ENCODE measurements at places on chromosomes 1 and 21.

DNA sequence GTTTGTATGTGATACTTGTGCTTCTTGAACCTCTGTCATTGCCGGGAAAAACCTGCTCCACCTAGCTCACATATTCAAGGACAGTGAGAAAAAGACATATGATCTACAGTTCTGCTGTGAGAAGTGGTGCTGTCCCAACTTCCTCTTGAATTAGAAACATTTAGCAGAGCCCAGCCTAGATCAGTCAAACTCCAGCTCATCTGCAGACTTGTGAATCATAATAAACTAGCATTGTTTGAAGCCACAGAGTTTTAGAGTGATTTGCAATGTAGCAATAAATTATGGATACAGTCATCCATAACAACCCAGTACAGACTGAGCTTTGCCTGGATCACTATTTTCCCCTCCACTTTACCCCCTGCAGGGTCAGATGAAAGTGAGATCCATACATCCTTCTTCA lies 497.8 kb downstream of the PLA2G4A start:
- DNase-seq, result no peak

GRCh38 chr1:155226910-155227260 lies 18.4 kb downstream of the MTX1 start:
- DNase-seq, result no peak

GRCh38 chr1:187527346-187527745 lies 698.6 kb downstream of the PLA2G4A start:
- DNase-seq, result no peak

GRCh38 chr1:203458078-203458477 lies 17.5 kb upstream of the PRELP start:
- DNase-seq, result no peak

DNA sequence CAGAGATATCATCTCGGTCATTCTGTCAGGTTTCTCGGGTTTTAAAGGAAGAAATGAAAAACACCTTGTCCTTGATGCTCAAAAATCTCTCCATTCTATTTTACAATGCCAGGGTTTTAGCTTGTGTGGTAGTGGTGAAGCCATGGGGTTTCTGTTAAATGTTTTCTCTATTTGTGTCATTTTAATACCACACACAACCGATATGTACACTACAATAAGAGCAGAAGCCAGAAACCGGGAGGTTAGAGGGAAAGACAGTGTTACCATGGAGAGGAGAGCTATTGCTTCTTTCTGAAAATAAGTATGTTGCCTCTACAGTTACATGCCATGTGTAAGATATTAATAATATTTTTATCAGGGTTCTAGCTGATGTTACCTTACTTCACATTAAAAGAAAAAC lies 2.8 kb downstream of the SLC35D1 start:
- DNase-seq, result no peak

- DNase-seq, result no peak
Measured at GRCh38 chr1:55010887-55011217, 12.1 kb downstream of the BSND start.

DNA sequence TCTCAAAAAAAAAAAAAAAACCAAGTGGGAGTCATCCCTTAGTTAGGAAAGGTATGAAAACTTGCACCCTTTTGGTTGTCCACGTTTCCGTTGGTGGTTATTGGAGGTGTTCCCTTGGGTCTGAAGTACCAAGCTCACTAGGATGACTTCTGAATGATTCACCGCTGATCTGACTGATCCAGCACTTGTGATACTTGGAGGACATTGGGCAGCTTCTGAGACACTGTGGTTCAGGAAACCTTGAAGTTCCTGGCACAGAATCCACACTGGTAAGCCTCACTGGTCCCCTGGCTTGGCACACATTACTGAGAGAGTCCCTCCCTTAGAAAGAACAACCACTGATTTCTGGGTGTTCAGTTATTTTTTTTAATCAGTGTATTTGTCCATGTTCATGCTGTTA lies 91.9 kb downstream of the RYR2 start:
- DNase-seq, result no peak

GRCh38 chr1:54800041-54800898 lies 853 bp downstream of the TTC22 start:
- DNase-seq, result no peak

DNA sequence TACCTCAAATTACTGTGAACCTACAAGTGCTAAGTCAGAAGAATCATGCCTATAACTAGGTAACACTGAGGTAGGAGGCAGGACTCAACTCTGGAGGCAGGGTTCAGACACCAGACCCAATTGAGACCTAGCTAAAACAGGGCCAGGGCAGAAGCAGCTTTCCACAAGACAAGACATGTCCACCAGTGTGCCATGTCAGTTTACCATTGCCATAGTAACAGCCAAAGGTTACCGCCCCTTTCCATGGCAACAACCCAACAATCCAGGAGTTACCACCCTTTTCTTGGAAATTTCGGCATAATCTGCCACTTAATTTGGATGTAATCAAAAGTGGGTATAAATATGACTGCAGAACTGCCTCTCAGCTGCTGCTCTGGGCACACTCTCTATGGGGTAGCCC lies 432.3 kb downstream of the DPYD start:
- DNase-seq, result no peak
